ENCODE measurements at places on chromosomes 6 and 20.

- DNase-seq = no peak
Observed at GRCh38 chr6:158536891-158537798, 22.7 kb upstream of the TMEM181 start.

DNA sequence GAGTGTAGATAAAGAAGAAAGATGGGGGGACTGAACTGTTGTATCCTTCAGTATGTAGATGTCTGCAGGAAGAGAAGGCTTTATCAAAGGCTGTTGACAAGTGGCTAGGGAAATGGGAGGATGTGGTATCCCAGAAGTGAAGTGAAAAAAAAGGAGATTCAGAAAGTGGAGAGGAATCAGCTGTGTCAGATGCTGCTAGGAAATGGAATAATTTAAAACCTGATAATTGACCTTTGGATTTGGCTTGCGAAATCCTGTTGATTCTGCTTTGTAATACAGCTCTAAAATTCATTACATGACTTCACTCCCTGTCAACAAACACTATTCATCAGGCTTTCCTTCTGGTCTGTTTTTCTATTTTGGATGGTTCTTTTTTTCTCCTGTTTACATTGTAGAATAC is 41.7 kb downstream of the PHF3 start:
- DNase-seq = no peak

GRCh38 chr6:42292004-42292740 is 74.5 kb upstream of the MRPS10 start:
- no peak for DNase-seq

DNA sequence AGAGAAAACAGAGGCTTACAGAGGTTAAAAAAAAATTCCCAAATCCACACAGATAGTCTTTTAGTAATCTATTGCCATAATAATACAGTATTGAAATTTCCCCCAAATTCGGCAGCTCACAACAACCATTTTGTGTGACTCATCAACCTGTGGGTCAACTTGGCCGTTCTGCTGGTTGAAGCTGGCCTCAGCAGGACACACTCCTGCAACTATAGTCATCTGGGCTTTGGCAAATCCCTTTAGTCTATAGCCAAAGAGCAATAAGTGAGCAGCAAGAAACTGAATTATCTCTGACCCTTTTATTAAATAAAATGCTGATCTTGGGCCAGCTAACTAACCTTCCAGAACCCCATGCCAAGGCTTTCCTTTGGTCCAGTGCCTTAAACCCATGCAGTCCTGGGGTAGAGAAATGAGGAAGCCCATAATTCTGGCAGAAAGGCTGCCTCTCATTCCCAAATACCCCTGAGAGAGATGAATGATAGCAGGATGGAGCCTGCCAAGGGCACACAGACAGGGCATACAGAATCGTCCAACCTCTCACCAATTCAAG is 17.2 kb upstream of the SNAP25 start:
- no peak for DNase-seq

DNA sequence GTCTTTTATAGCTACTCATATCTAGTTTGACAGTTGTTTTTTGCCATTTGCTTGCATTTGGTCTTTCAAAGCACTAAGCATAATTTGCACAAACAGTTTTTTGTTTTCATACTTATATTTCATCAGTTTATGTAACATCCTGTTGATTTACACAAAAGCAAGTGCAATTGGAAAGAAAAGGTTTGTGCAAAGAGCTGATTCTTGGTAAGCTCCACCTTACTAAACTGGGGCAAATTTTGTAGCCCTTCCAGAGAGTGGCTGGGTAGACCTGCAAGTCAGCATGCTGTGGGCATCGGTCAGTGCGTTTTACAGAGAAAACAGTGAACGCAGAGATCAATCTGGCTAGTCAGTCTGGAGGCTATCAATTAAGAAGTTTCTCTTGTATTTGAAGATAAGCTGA is 34.5 kb downstream of the TXLNB start:
- no peak for DNase-seq

DNA sequence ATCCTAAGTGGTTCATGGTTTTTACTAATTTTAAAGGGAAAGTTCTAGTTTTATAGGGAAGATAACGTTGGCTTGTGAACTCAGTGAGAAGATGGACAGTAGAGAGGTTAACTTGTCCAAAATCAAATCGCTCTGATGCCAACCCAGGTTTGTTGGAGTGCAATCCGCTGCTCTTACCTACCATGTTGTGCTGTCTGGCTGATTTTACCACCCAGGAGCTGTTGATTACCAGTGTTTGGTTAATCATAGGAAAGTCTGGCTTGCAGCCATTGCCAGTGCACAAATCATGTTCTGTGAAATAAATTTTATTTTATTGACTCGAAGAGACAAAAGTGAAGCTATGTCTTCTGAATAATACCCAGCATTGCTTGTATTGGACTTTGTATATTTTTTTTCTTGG is 92.4 kb downstream of the PLCB4 start:
- no peak for DNase-seq

- DNase-seq = no peak
Observed at GRCh38 chr20:13213335-13213734, 7.7 kb upstream of the ISM1 start.

DNA sequence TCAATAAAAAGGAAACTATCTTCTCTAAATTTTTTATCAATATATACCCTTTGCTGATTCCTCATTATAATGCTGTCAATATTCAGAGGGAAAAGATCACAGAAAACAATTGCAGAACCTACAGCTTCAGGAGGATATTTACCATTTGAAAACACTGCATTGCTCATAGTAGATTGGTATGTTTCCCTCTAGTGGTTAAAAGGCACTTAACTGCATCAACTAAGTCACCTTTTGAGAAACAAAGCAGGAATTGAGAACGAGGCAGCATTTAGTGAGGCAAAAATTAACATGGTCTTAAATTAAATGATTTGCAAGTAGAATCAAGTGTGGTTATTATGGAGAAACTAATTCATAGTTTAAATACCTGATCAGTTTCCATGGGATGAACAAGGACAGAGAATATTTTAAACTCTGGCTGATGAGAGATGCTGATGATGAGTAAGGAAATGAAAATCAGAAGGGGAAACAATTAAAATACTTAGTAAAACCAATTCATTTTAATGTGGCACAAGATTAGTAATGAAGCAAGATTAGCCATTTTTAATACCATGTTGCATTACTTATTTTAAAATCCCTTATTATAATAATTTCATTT is 642.1 kb downstream of the EPHA7 start:
- no peak for DNase-seq

- DNase-seq = no peak
Observed at GRCh38 chr6:169960521-169960885, 209.1 kb downstream of the ERMARD start.

GRCh38 chr6:23875006-23875405 is 251.0 kb upstream of the NRSN1 start:
- no peak for DNase-seq

DNA sequence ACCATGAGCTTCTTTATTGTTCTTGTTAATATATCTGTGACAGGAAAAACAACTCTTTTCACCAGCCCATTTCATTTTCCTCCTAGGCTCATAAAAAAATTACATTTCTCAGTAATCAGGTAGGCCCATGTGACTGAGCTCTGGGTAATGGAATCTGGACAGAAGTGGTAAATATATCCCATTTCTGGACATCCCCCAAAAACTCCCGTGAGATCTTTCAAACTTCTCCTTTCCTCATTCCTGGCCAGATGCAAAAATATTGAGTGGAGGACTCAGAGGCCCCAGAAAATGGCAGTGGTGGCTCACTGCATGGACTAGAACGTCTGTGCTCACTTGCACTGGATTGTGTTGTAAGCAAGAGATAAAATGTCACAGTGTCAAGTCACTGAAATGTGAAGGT is 3.8 kb upstream of the CHD6 start:
- DNase-seq = no peak

DNA sequence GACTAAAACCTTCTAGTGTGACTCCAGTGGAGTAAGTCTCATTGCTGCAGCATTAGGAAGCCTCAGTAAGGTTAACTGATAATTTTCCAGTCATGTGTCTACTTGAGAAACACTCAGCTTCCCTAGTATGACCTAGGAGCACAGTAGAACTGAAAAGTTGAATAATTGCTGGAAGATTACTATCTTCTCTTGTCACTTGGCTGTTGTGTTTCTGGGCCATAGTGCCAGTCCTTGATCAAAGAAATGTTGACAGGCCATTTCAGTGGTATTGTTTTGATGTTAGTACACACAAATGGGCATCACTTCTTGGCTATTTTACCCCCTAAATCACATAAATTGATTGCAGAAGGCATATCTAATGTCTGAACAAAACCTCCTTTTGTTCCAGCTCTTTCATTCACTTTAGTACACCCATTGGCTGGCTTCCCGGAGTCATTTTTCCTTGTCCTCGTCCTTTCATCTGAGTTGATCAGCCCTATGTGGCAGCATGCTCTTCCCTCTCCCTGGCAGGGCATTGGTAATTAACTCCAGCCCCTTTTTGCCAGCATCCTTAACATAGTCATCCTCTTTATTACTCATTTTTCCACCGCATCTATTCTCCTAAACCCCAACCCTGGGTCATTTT is 6.0 kb downstream of the ENPP3 start:
- peak; percentile 60 for DNase-seq

DNA sequence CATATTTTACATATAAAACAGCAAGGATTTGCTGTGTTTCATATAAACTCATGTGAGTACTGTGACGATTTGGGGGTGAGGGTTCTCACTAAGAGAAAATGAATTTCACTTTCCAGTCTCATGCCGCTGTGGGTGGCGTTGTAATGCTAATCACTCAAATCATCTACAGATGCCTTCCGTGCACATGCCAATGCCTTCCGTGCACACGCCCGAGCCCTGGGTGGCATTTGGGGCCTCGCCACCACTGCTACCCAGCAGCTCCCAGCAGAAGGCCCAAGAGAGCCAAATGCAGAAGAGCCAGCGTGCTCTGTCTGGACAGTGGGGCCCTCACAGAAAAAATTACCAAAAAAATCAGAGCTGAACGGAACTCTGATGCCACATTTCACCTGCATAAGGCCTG is 53.7 kb downstream of the WDR27 start:
- no peak for DNase-seq

- DNase-seq = no peak
Observed at GRCh38 chr6:41278699-41279405, 7.6 kb downstream of the TREM1 start.

DNA sequence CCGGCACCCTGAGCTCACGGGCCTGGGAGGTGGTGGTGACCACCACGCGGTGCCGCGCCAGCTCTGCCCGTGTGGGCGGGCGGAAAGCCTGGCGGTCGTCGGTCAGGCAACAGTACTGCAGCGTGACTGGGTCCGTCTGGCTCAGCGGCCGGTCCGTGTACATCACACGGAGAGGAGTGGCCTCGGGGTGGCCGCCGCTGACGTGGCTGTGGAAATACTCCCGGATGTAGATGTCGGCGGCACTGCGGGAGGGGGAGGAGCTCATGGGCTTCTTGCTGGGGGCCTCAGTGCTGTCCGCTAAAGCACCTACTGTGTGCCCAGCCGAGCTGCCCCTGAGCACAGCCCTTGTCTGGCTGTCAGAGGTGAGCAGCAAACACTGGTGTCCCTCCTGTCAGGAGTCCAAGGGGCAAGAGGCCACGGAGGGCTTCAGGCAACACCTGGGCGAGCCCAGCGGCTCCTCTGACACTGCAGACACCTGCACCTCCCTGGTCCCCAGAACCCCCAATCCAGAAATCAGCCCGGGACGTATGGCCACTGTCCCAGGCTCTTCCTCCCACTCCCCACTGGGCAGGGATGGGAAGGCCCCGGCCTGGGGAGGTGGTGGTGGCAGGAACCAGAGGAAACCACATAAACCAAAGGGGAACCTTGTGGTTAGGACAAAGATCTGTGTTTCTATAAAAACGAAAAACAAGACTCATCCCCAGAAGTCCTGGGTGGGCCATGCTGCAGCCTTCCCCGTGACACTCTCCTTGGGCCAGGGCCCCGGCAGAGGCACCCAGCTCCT is 6.5 kb downstream of the HELZ2 start:
- DNase-seq = no peak

GRCh38 chr20:38454556-38455473 is 17.8 kb upstream of the RALGAPB start:
- no peak for DNase-seq

DNA sequence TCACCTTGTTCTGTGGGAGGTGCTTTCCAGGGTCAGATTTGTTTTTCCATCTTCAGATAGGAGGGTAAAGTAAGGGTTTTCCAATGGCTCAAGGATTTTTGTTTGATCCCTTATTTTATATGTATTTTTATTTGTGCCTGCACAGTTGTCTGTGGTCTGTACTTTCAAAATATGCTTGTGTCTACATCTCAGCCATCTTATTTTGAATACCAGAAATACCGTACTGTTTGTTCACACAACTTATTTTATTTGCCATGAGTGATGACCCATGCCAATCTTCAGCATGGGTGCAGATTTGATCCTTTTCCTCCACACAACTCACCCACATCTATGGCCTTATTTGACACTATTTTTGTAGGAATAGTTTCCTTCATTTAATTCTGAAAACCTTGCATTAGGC is 72.2 kb upstream of the PTCHD4 start:
- no peak for DNase-seq

GRCh38 chr20:17635332-17636244 is 46.5 kb downstream of the RRBP1 start:
- DNase-seq = no peak

GRCh38 chr20:54123587-54124180 is 50.1 kb downstream of the CYP24A1 start:
- DNase-seq = no peak

- no peak for DNase-seq
Observed at GRCh38 chr20:51284176-51284575, 258.3 kb downstream of the NFATC2 start.

DNA sequence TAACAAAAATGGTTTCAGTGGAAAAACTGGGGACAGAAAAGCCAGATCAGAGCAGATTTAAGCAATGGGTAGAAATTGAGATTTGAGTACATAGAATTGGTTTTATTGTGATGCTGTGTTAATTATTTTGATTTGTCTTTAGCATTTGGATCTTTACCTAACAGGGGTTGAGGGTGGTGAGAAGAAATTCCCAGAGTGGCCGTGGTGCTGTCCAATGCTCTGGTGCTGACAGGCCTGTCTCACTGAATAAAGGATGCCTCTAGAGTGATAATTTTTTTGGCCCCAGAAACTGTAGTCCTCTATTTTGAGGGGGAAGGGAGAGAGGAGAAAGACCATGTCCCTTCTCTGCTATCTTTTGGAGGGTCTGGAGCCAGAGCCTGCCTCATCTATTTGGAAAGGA is 79.1 kb downstream of the LYRM2 start:
- DNase-seq = no peak

GRCh38 chr6:968791-969190 is 275.9 kb upstream of the EXOC2 start:
- DNase-seq = no peak

- DNase-seq = no peak
Observed at GRCh38 chr6:162899148-162899547, 171.4 kb downstream of the PACRG start.

GRCh38 chr6:16582446-16583143 is 178.7 kb downstream of the ATXN1 start:
- DNase-seq = no peak

GRCh38 chr20:25532015-25532751 is 53.1 kb downstream of the NINL start:
- DNase-seq = peak; percentile 53

GRCh38 chr20:36754656-36755222 is 8.8 kb upstream of the NDRG3 start:
- peak; percentile 15 for DNase-seq

- DNase-seq = peak; percentile 65
Observed at GRCh38 chr20:20452254-20452676, 84.4 kb downstream of the INSM1 start.

Data from substantia nigra (tissue), 51 donors.